Left colon (tissue), 2 donors: ENCODE measurements at places on chromosomes 3 and 15. TPM values are rescaled to one million over a fixed set of nuclear protein-coding genes. Genes with fewer than 3 reads are reported as not detected.

Gene SST
- 29.4 TPM for total RNA-seq

Gene GOLGA6L10
- 2.0 TPM for total RNA-seq

- no peak for DNase-seq
Measured at GRCh38 chr3:103813955-103814354, 1379.1 kb downstream of the ZPLD1 start.

DNA sequence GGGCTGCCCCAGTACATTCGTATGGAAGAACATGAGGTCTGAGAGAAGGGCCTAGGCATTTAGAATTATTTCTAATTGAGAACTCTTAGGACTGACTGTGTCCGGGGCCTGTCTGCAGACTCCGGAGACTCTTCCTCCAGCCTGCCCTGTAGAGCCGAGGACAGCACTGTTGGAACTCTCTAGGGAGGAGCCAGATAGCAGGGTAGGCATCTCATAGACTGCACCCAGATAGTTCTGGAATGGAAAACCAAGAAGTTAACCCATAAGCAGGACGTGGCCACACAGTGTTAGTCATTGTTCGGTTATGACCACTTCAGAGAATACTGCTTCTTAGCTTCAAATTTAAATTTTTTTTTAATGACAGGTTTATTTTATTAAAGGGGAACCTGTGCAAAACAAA lies 59.5 kb downstream of the SNRK start:
- DNase-seq = no peak

DNA sequence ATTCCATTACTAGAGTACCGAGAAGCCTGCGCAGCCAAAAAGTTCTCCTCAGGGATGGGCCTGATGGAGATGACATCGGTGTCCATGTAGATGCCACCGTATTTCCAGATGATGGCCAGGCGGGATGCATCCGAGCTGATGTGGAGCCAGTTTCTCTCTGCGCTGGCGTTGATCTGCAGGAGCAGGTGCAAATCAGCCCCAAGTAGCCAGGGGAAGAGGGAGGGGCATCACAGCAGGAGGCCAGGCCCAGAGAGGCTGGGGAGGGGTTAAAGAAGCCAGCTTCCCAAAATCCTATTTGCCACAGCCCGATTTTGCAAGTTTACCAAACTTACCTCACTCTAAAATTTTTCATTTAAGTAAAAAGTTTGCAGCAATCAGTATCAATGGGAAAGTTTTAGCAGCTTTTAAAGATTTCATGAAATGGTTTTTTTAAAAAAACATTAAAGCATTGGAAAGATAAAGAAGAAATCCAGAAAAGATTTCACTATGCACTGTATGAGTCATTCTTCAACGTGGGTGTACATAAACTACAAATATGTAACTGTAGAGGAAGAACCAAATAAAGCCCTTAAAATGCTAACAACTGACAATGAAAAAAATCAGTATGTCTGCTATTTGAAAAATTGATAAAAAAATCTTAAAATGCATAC lies 7.4 kb downstream of the A4GNT start:
- DNase-seq = no peak

DNA sequence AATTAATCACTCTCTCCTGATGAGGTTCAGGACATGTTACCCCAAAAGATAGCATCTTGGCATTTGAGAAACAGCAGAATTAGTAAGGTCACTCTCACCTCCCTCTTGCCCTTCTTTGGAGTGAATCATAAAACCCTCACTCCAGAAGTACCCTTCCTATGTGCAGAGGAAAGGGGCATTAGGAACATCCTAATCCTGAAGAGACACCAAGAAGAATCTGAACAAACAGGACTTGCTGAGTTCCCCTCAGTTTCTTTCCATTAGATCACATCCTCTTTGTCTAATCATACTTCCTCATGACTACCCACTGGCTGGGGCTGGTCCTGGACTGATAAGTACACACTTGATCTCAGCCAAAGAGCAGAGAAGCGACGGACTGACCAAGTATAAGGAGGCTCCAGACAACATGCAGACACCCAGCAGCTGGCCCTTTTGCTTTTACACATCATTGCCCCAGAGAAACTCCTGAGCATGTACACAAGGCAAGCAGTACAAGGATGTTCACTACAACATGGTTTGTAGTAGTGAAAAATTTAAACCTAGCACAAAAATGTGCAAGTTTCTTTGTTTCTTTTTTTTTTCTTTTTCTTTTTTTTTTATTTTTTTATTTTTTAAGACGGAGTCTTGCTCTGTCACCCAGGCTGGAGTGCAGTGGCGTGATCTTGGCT lies 15.0 kb upstream of the TM6SF1 start:
- DNase-seq = no peak

Gene TRIM42
- not detected for total RNA-seq
